ENCODE measurements at places on chromosomes 13 and 19. TPM values are rescaled to one million over a fixed set of nuclear protein-coding genes. Genes with fewer than 3 reads are reported as not detected.

The SOHLH2 gene
- not detected for total RNA-seq

The ZFP82 gene
- 3.5 TPM for total RNA-seq

- DNase-seq: no peak
- H3K4me3 ChIP-seq: no peak overlapping the region
- H3K4me1 ChIP-seq: no peaks in the 10 kb centered on the region
- H3K27me3 ChIP-seq: no peaks in the 10 kb centered on the region
- H3K27ac ChIP-seq: no peak overlapping the region
- no peaks in the 10 kb centered on the region for H3K36me3 ChIP-seq
Measured at GRCh38 chr13:88176231-88176630, 505.1 kb downstream of the SLITRK5 start.

DNA sequence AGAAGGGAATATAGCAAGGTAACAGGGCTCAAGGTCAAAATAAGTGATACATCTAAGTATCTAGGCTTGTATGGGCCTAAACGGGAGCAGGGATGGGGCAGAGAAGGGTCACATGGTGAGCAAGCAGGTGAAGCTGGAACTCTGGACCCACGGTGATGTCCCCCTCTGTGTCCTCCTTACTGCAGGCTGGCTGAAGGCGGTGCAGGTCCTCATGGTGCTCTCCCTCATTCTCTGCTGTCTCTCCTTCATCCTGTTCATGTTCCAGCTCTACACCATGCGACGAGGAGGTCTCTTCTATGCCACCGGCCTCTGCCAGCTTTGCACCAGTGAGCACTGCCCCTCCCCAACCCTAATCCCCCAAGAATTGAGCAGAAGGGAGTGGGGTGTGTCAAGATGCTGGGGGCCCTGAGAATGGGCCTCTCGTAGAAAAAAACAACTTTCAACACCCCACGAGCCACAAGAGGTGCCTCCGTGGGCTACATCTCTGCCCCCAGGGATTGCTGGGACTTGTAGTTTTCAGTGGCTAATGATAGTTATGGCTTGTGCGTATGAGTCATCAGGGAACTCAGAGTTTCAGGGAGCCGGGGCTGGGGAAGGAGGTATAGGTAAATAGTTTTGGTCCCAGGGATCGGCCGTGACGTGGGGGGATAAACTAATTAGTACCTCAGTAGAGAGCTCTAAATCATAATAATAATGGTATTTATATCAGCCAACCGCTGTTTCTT is 4.0 kb downstream of the EMP3 start:
- peaks cover 8% of the 10 kb centered on the region for H3K36me3 ChIP-seq
- no peak for DNase-seq
- peaks cover 87% of the 10 kb centered on the region for H3K4me1 ChIP-seq
- peak overlapping the region; percentile 77 for H3K27ac ChIP-seq

GRCh38 chr13:27289011-27289665 is 18.5 kb downstream of the RASL11A start:
- no peak overlapping the region for H3K27ac ChIP-seq
- no peak overlapping the region for H3K4me3 ChIP-seq
- no peaks in the 10 kb centered on the region for H3K4me1 ChIP-seq

The KCTD12 gene
- total RNA-seq: 134 TPM

- no peak overlapping the region for H3K27ac ChIP-seq
- no peak overlapping the region for H3K4me3 ChIP-seq
- DNase-seq: no peak
Measured at GRCh38 chr19:51469162-51469561, 9.2 kb upstream of the CEACAM18 start.

DNA sequence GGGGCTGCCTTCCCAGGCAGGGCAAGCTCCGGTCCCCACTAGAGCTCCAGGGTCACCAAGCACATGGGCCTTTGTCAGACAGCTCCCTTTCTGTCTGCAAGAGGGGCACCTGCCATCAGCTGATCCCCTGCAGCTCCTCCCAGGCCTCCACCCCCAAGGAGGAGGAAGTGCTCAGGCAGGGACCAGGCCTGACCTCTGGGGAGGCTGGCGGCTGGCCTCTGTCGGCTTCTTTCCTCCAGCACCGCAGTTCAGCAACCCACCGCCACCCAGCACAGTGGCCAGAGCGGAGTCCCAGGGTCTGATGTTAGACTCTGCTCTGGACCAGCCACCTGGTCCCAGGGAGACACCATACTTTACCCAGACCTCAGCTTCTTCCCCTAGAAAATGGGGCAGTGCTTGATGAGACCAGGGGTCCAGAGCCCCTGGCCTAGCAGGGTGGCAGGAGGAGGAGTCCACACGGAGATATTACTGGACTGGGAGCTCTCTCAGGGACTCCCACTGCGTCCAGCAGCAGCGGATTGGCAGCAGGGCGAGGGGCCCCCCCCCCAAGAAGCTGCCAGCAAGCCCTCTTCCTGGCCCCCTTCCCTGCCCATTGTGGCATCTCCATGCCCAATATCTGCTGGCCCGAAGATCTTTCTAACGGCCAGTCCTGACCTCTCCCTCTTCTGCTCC is 24.1 kb downstream of the NKPD1 start:
- no peak overlapping the region for H3K4me3 ChIP-seq
- H3K36me3 ChIP-seq: peaks cover 21% of the 10 kb centered on the region
- no peaks in the 10 kb centered on the region for H3K27me3 ChIP-seq
- peak overlapping the region; percentile 7 for H3K27ac ChIP-seq

The UPK1A gene
- not detected for total RNA-seq

DNA sequence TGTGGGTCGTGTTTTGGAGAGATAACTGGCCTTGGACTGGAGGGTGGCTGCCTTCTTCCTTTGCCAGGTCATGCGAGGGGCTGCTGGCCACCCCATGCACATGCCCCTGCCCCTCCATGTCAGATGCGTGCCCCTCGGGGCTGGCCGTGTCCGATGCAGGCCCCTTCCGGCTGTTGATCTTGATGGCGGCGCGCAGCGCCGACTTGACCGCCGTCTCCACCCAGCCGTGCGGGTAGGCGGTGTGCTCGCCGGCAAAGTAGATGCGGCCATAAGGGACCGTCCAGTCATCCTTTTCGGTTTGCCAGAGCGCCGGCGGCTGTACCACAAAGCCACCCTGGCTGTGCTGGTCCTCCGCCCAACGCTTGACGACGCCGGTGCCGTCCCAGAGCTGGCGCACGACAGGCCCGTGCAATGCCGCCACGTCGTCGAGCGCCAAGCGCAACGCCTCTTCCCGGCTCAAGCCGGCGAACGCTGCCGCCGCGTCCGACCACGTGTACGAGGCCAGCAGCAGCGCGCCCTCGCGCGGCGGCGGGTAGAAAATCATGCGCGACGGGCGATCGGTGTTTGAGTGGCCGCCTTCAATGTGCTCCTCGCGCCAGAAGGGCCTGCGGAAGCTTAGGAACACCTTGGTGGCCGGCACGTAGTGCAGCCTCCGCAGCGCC is 6.9 kb downstream of the IL4I1 start:
- H3K27ac ChIP-seq: no peak overlapping the region
- peaks cover 35% of the 10 kb centered on the region for H3K36me3 ChIP-seq
- peaks cover 10% of the 10 kb centered on the region for H3K27me3 ChIP-seq

- no peaks in the 10 kb centered on the region for H3K4me1 ChIP-seq
- no peak overlapping the region for H3K4me3 ChIP-seq
- H3K36me3 ChIP-seq: peaks cover 60% of the 10 kb centered on the region
- no peak overlapping the region for H3K27ac ChIP-seq
- no peaks in the 10 kb centered on the region for H3K27me3 ChIP-seq
- DNase-seq: no peak
Measured at GRCh38 chr19:47691090-47691489, 22.1 kb upstream of the EHD2 start.

The NCAN gene
- total RNA-seq: 0.17 TPM

The IGFL4 gene
- not detected for total RNA-seq

The COL5A3 gene
- total RNA-seq: 17.7 TPM

DNA sequence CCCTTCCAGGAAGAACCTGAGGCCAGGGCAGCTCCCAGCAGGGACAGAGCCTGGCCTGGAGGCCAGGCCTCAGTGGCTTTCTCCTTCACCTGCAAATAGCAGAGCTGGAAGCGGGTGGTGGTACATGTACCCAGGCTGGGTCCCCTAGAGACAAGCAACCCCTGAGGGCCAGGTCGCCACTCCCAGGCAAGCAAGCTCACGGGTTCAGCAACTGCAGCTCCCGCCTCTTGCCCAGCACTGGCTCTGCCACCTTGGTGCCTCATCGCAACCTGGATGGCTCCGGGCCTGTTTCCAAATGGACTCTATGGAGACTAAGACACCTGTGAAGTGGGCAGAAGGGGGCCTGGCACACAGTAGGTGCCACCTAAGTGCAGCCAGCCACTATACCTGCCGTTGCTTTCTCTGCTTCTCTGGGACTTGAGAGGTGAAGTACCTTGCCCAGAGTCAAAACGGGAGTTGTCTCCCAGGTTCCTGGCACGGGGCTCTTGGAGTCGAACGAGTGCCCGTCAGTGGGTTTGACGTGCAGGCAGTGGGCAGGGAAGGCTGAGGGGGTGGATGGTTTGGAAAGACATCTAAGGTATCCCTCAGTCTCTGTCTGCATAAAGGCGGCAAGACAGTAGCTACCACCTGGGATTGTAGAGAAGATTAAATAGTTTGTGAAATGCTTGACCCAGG is 2.4 kb upstream of the PLPP2 start:
- no peaks in the 10 kb centered on the region for H3K36me3 ChIP-seq
- no peak for DNase-seq
- H3K27me3 ChIP-seq: peaks cover 41% of the 10 kb centered on the region
- H3K27ac ChIP-seq: no peak overlapping the region
- H3K4me1 ChIP-seq: peaks cover 52% of the 10 kb centered on the region
- no peak overlapping the region for H3K4me3 ChIP-seq

GRCh38 chr13:66940113-66940512 is 290.0 kb downstream of the PCDH9 start:
- H3K27me3 ChIP-seq: no peaks in the 10 kb centered on the region
- H3K27ac ChIP-seq: no peak overlapping the region
- H3K36me3 ChIP-seq: no peaks in the 10 kb centered on the region
- no peaks in the 10 kb centered on the region for H3K4me1 ChIP-seq

All from esophagus muscularis mucosa (tissue), 4 donors.